Gastroesophageal sphincter (tissue), 4 donors: ENCODE measurements at places on chromosomes 2 and 18. TPM values are rescaled to one million over a fixed set of nuclear protein-coding genes. Genes with fewer than 3 reads are reported as not detected.

DNA sequence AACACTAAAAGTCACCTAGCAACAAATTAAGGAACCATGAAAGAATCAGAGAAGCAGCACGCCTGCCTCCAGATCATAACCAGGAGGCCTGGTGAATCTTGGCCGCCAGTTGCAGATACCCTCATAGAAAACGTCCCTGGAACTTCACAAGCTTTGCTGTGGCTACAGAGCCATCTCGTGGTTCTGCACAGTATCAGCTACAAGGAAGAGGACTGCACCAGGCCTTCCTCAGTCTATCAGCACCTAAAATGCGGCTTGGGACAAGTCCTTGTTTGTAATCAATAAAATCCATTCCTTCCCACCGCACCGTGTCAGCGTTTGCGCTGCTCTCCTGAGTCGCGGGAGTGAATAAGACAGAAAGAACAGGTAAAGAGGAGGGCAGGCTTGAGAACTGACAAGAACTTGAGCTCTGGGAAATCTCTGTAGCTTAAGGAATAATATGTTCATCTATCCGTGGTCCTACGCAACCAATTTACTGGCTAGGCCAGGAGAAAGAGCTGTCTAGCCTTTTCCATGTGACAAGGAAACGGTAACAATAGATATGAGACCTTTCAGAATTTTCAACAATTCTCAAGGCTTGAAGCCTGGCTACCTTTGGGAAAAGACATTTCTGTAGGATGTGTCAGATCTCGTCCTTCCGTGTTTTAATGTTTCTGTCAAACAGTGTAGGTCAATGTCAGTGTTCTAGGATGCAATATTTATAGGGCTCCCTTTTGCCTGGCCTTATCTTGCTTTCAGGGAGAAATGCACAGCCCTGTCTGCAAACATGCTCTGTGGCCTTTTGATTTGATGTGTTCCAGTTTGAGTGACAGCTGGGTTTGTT lies 128.5 kb upstream of the RAB12 start:
- ATAC-seq = no peak

- no peak for ATAC-seq
Observed at GRCh38 chr18:331221-331821, 63.5 kb upstream of the THOC1 start.

DNA sequence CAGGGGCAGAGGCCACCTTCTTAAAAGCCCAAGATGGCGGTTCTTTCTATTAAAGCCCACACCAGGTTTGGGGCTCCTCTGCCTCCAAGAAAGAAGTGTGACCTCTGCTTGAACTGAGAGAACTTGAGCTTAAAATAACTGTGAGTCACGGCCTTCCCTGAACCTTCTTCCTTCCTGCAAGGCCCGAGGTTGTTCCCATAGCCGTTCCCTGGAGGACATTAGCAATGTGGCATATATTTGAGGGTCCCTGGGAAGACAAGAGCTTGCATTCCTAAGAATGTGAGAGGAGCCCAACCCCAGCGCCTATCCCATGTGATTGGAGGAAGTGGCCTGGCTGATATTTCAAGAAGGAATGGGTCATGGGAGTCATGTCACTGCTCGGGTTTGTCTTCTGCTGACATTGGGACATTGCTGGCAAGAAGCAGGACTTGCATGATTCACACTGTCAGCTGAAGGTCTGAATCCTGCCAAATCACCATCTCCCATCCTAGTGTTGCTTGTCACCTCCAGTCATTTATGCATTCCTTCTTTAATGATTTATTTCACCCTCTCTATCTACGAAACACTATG lies 168.1 kb downstream of the TRIB2 start:
- ATAC-seq = peak; percentile 73

GRCh38 chr2:76711490-76711889 lies 810.7 kb downstream of the LRRTM4 start:
- ATAC-seq = no peak

DNA sequence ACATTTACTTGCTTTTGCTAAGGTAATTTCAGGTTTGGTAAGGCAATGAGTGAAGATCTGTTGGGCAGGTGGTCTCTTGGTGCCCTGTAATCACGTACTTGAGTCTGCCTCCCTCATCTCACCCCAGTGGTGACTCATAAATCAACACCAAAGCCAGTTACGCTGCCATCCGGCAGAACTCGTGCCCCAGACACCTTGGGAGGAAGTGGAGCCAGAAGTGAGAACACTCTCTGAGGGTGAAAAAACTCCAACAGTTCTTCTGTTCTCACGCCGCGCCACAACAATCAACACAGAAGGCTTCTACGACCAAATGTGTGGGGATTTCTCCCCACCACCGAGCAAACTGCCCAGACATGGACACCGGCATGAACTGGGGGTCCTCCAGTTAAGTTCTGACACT lies 206.2 kb downstream of the ARL4C start:
- no peak for ATAC-seq

TMEM247 gene
- total RNA-seq = not detected

HJURP gene
- not detected for total RNA-seq

DOCK10 gene
- 4.5 TPM for total RNA-seq

MATN3 gene
- not detected for total RNA-seq

SDC1 gene
- 29.5 TPM for total RNA-seq

ATP6V1B1 gene
- not detected for total RNA-seq

CRYGD gene
- total RNA-seq = not detected

TRIM43 gene
- total RNA-seq = not detected
